NCI-H1417 treated with DMSO at 0.1 percent for 48 hours (cell line): ENCODE measurements at places on chromosomes 12 and 14.
A peak's percentile ranks its signal among the peaks of the same experiment; 100 is the strongest.

DNA sequence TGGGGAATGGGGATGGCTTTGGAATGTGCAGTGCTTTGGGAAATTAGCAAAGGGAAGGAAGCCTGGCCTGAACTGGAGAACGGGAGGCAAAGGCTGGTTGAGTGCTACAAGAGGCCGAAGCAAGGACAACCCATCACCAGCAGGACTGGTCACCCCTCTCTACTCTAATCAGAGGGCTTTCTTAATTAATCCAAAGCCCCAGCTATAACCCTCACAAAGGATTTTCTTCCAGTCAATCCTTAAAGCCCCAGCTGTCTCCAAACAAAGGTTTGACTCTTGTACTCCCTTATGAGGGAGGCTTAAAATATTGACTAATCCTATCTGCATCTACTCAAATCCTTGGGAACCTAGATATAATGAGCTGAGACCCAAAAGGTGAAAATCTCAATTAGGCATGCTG is 256.3 kb downstream of the NTF3 start:
- DNase-seq = no peak

DNA sequence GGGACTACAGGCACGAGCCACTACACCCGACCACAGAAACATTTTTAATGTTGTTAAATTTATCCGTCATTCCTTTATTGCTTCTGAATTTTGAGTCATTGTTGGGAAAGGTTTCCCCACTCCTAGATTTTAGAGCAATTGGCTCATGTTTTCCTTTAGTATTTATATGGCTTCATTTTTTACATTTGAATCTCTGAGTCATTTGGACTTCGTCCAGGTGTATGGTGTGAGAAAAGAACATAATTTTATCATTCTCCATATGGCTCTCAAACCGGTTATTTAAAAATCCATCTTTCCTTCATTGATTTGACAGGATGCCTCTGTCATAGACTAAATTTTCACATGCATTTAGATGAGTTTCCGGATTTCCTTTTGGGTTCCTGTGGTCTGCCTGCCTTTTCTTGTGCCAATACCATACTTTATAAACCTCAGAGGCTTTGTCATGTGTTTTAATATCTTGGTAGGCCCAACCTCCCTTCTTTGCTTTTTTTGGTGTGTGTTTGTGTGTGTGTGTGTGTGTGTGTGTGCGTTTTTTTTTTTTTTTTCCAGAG is 30.9 kb downstream of the LRTM2 start:
- DNase-seq = no peak

DNA sequence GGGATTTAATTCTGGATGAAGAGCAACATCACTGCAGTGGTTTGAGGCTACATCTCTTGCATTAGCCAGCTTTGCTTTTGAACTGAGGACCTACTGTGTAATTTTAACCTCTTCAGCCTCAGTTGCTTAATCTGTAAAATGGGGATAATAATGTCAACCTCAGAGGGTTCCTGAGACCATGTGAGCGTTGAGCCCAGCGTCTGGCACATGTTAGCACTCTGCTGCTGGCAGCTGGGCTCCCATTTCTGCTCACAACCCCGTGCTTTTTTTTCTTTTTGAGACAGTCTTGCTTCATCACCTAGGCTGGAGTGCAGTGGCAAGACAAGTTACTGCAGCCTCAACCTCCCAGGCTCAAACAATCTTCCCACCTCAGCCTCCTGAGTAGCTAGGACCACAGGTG is 31.6 kb downstream of the TESC start:
- no peak for DNase-seq

DNA sequence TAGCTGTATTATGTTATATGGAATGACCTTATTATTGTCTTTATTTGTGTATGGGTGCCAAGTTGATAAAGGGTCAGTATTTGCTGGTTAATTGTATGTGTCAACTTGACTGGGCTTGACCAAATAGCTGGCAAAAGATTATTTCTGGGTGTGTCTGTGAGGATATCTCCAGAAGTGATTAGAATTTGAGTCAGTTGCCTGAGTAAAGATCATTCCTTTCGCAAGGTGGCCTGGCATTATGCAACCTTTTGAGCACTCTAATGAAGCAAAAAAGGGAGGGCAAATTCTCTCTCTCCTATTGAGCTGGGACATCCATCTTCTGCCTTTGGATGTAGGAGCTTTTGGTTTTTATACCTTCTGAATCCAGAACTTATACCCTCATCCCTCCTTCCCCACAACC is 82.2 kb downstream of the ATXN7L3B start:
- no peak for DNase-seq

DNA sequence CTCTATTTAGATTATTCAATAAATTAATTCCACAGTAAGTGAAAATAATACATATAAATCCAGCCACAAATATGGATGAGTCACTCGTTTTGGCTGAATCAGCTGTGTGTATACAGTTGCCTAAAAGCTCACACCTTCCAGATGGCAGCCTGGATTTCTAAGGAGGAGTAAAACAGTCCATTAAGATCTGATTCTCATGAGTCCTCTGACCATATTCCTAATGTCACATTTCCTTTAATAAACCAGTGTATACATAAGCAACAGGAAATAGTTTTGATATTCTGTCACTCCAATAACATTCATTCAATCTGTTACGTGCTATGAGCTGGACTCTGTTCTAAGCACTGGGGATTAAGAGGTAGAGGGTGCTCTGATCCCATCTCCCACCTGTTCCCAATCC is 21.8 kb downstream of the MDM1 start:
- DNase-seq = no peak

- peak; percentile 93 for DNase-seq
Measured at GRCh38 chr12:79016181-79016580, 151.6 kb downstream of the SYT1 start.

- DNase-seq = no peak
Measured at GRCh38 chr12:104376650-104377513, 73.3 kb downstream of the EID3 start.

GRCh38 chr12:101878243-101878821 is 952 bp downstream of the DRAM1 start:
- no peak for DNase-seq

- no peak for DNase-seq
Measured at GRCh38 chr14:91473046-91473445, 37.1 kb downstream of the PPP4R3A start.

DNA sequence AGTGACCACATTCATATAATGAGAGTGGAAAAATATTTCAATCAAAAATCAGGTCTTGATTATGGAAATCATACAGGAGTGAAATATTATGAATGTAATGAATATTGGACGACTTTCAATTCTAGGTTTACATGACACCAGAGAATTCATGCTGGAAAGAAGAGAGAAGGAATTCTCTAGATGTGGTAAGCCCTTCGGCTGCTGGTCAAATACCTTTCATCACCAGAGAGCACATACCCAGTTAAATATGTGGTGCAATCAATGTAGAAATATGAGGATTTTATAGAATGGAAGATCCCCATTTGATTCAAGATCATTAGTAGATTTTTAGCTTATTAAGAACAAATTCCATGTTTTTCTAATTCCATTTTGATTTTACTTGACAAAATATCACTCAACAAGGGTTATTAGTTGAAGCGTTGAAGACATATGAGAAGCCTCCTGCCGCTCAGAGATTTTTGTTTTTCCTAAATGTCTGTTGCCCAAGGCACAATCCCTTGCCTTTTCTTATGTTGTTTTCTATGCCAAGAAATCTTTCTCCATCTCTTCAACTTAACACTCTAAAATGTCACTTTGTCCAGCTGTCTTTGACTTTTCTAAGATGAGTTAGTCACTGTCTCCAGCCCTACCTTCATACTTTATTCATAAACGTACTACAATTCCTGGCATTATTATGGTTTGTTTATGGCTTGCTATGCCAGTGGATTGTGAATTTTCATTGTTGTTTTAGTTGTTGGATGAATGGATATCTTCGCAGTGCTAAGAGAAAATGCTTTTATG is 72.8 kb upstream of the ZDHHC17 start:
- no peak for DNase-seq

- no peak for DNase-seq
Measured at GRCh38 chr12:110338754-110339153, 57.7 kb downstream of the ATP2A2 start.

- DNase-seq = no peak
Measured at GRCh38 chr14:86915406-86915805, 1077.6 kb downstream of the GALC start.

- DNase-seq = no peak
Measured at GRCh38 chr12:123957196-123957595, 15.4 kb downstream of the CCDC92 start.

- DNase-seq = no peak
Measured at GRCh38 chr12:56336361-56337167, 2.1 kb upstream of the IL23A start.

DNA sequence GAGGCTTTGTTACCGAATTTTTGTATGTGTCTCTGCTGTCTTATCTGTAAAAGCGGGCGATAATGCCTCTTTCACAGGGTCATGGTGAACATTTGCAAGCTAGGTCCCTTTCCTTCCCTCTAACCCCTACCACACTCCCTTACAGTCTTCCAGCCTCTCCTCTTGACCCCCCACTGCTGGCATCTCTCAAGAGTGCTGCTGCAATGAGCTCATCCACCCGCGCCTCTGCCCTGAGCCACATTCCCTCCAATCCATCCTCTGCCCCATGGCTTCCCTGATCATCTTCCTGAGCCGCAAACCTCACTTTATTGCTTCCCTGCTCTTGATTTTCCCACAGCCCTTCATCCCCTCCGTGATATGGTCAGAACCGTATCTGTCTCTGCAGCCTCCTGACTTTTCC is 343.6 kb downstream of the BCL11B start:
- no peak for DNase-seq

DNA sequence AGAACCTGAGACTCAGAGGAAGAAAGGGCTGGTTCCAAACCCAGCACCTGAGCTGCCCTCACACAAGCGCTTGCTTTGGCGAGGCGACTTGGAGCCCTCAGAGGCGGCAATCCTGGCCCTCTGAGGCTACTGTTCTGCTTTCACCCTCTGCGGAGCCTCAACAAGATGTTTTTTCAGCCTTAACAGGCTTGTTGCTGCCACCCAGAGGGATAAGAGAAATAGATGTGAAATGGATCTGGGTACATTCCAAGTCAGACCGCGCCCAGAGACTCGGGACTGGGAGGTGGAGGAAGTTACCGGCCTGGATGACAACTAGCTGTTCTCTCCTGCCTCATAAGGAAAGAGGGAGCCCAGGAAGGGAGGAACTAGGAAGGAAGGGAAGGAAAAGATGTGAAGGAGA is 89.6 kb downstream of the TTC7B start:
- DNase-seq = no peak

DNA sequence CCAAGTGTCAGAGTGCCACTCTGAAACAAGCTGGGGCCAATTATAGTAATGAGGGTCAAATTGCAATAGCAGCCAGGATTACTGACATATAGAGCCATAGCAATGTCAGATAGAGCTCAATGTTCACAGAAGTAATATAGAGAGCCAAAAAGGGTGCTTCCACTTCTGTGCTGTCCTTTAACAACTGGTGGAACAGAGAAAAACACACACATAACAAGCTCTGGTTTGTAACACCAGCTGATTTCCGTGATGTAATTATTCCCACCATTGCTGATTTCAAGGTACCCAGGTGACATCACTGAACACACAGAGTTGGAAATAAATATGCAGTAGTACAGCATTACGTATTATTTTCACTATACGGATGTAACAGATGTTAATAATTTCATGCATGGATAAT is 3.0 kb upstream of the CLEC2B start:
- DNase-seq = no peak

GRCh38 chr14:56149995-56150394 is 31.8 kb downstream of the PELI2 start:
- no peak for DNase-seq

DNA sequence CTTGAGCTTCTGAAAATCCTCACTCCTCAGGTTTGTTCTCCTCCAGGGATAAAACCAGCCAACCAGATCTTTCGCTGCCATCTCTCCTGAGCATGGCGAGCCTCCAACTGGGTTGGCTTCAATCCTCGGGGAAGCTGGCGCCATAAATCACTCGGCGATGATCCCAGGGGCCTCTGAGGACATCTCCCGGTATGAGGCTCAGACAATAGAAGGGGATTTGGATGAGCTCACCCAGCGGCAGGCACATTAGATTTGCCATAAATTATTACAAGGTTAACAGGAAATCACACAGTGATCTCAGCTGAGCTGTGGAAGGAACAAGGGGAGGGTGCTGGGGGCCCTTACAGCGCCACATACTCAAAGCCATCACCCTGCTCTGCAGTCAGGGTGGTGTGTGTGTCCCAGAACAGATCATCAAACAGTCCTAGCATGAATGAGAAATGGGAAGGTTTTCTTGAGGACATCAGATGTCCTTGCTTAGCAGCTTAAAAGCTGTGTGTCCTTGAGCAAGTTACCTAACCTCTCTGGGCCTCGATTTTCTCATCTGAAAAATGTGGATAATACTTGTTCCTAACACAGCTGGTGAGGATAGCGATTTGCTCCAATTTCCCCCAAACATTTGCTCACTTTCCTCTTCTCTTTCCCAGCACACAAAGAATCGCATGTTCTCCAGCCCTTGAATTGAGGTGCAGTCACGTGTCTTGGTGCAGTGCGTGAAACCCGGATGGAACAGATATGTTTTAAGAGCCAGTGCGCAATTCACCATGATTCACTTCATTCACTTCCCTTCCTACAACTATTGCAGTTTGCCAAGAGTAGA is 142.8 kb downstream of the SCARB1 start:
- DNase-seq = peak; percentile 91

DNA sequence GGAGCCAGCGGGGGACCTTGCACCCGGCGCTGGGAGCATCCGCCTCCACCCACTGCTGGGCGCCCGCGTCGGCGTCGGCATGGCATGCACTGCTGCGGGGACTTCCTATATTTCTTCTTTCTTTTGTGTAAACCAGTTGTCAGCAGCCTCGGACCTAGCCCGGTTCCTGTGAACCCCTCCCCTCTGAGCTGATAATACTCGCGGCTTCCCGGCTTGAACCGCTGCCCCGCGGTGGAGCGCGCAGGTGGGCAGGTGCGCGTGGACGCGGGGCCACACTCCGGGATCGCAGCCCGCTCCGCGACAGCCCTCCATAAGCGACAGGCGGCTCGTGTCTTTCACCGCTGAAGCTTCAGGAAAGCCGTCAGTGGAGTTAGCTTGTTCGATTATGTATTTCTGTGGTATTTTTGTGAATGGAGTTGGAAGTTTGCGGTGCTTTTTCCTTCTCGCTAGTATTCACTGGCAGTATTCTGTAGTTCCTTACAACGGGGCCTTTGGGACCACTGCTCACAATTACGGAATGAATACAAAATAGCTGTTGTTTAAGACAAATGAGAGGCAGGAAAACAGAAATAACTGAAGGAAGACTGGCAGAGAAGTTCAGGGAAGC is 870 bp downstream of the BMAL2 start:
- DNase-seq = no peak

DNA sequence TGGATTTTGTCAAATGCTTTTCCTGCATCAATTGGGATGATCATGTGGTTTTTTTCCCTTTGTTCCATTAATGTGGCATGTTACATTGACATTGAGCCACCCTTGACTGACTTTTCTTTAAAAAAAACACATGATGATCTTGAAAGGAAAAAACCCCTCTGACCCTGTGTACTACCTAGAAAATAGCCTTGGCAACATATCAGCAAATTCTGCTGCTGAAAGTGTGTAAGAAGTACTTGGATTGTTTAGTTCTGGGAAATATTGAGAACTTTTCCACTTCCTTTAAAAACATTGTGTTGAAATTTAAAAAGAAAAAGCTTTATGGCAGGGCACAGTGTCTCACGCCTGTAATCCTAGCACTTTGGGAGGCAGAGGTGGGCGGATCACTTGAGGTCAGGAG is 20.7 kb downstream of the ACACB start:
- DNase-seq = no peak
